A549 treated with CORT108297 at 1 μM for 4 hours (cell line): ENCODE measurements at places on chromosomes 2 and 18. TPM values are rescaled to one million over a fixed set of nuclear protein-coding genes. Genes with fewer than 3 reads are reported as not detected.

NOSTRIN gene
- 1.3 to 2.1 TPM (median 1.7 TPM) in 5 replicates for total RNA-seq

CDKL4 gene
- total RNA-seq: 0.15 TPM in 1 of 5 replicates, not detected in the others

COL5A2 gene
- 47.9 to 90.5 TPM (median 76.8 TPM) in 5 replicates for total RNA-seq

MGAT5 gene
- 13.8 to 20.1 TPM (median 17.7 TPM) in 5 replicates for total RNA-seq

C2orf78 gene
- total RNA-seq: not detected in 5 replicates

SNED1 gene
- total RNA-seq: 0.18 to 0.62 TPM (median 0.55 TPM) in 5 replicates

CD8B2 gene
- not detected in 5 replicates for total RNA-seq

NPAS2 gene
- 73.2 to 114 TPM (median 101 TPM) in 5 replicates for total RNA-seq

ERBB4 gene
- total RNA-seq: not detected in 5 replicates

CXXC1 gene
- 42.9 to 55.7 TPM (median 51.4 TPM) in 5 replicates for total RNA-seq

ICOS gene
- total RNA-seq: not detected in 5 replicates

SLC9A4 gene
- total RNA-seq: not detected in 5 replicates

ASB18 gene
- total RNA-seq: not detected in 5 replicates

EVX2 gene
- total RNA-seq: not detected in 5 replicates

FSHR gene
- total RNA-seq: not detected in 5 replicates

FLACC1 gene
- 0.09 to 0.31 TPM (median 0.18 TPM) in 4 of 5 replicates, not detected in the other for total RNA-seq

CD207 gene
- 0.07 TPM in 1 of 5 replicates, not detected in the others for total RNA-seq

AKAIN1 gene
- total RNA-seq: not detected in 5 replicates

DCDC2C gene
- 0.22 to 0.55 TPM (median 0.52 TPM) in 5 replicates for total RNA-seq

TBR1 gene
- total RNA-seq: 0.01 to 0.07 TPM (median 0.05 TPM) in 4 of 5 replicates, not detected in the other

PDE1A gene
- 0.09 to 0.18 TPM (median 0.14 TPM) in 5 replicates for total RNA-seq

SNTG2 gene
- total RNA-seq: not detected in 5 replicates

FHOD3 gene
- 1.9 to 2.8 TPM (median 2.6 TPM) in 5 replicates for total RNA-seq

KCNE4 gene
- total RNA-seq: 0.66 to 0.90 TPM (median 0.83 TPM) in 5 replicates

LYG1 gene
- total RNA-seq: 0.82 to 2.2 TPM (median 1.4 TPM) in 5 replicates

IL1B gene
- total RNA-seq: 0.21 to 0.57 TPM (median 0.24 TPM) in 5 replicates

TLX2 gene
- 0.16 to 0.44 TPM (median 0.27 TPM) in 5 replicates for total RNA-seq

CRACDL gene
- 0.97 to 2.0 TPM (median 1.4 TPM) in 5 replicates for total RNA-seq

RASGRP3 gene
- total RNA-seq: 0.73 to 1.1 TPM (median 0.98 TPM) in 5 replicates

HOXD4 gene
- total RNA-seq: 0.14 to 0.62 TPM (median 0.49 TPM) in 5 replicates

HOXD3 gene
- 0.08 to 0.30 TPM (median 0.18 TPM) in 4 of 5 replicates, not detected in the other for total RNA-seq

ATOH8 gene
- total RNA-seq: 5.3 to 10.6 TPM (median 8.1 TPM) in 5 replicates

PSMD14 gene
- total RNA-seq: 100.0 to 139 TPM (median 104 TPM) in 5 replicates

SERPINB13 gene
- total RNA-seq: not detected in 5 replicates

ITSN2 gene
- total RNA-seq: 16.2 to 23.6 TPM (median 21.8 TPM) in 5 replicates

C1QL2 gene
- total RNA-seq: 0.06 to 0.20 TPM (median 0.07 TPM) in 5 replicates

KLHL14 gene
- total RNA-seq: not detected in 5 replicates

CCDC68 gene
- total RNA-seq: 2.6 to 4.4 TPM (median 3.8 TPM) in 5 replicates

IL1RN gene
- total RNA-seq: 0.30 to 0.46 TPM (median 0.46 TPM) in 5 replicates

AGXT gene
- total RNA-seq: not detected in 5 replicates
